NCI-H526 (cell line): ENCODE measurements at places on chromosomes 7 and 10.

DNA sequence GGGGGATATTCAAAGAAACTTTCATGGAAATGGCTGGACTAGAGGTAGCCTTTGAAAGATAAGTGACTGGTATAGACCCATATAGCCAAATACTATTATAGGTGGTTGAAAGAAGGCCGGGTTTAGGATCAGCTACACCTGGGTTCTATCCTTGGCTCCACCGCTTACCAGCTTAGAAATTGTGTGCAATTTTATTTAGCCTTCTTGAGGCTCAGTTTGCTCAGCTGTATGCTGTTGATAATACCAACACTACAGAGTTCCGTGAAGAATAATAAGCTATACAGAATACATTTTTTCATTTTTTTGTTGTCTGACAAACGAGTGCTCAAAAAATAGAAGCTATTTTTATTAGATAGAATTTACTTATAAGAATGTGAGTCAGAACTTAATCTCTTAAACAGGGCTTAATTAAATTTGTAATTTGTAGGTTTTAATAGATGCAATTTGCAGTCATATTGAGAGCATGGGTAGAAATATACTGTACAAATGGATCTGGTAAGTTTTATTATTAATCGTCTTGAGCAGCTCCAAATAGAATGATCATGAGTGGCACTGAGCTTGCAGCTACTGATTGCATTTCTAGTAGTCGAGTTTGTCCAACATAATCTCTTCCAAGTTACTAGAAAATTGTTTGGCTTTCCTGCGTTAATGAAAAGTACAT is 164.3 kb upstream of the PHYHIPL start:
- no peak for DNase-seq

DNA sequence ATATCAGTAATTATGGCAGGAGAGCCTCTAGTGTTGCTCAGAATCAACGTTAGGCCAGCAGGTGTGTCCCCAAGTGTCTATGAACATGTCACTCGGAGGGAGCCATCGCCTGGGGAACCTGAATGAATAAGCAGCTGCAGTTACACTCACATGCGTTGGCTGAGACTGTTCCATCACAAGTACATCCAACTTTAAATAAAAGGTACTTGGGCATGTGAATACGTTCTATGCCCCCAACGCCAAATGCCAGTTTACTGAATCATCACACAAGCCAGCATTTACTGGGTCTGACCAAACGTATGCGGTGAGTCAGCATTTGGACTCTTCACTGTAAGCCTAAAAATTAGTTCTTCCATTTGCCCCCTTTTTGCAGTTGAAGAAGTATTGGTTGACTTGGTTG is 207.6 kb upstream of the PLXNA4 start:
- DNase-seq, result no peak

DNA sequence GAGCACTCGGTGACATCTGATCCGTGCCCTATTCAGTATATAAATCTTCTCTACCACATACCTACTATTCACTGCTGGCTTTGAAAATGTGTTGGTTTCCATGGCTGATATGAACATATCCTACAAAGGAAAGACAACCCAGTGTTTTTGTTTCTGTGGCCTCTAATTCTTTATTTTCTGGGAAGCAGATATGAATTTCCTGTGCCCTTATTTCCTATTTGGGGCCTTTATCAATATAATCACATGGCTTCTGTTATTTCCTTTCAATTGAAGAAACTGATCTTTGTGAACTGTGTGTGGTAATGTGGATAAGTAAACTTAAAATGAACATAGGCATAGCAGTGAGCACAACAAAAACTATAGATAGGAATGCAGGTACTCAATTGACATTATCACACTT is 10.6 kb downstream of the CCNJ start:
- no peak for DNase-seq

DNA sequence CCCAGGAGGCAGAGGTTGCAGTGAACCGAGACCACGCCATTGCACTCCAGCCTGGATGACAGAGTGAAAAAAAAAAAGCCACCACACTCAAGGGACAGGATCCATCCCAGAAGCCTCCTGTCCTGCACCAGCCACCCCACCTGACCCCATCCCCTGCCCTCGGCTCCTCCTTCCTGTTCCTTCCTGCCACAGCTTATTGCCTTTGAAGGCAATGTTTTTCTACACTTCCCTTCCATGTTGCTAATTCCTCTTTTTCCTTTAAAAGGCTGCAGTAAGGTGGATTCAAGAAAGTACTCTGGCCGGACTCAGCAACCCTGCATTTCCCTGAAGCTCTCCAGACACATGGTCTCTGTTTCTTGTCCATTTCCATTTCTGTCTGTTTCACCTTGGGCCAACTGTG is 80.9 kb downstream of the FAM171A1 start:
- DNase-seq, result no peak

DNA sequence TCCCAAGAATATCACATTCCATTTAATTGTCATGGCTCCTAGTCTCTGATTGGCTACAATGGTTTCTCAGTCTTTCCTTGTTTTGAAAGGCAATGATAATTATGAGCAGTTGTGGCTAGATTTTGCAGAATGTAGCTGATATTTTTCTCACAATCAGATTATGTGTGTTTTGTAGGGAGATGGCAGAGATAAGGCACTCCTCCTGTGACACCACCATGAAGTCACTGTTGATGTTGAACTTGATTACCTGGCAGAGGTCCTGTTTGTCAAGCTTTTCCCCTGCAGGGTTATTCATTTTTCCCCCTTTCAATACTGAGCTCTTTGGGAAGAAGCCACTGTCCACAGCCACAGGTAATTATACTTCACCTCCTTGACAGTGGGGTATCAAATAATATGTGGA is 602.9 kb upstream of the PFKP start:
- DNase-seq, result no peak

DNA sequence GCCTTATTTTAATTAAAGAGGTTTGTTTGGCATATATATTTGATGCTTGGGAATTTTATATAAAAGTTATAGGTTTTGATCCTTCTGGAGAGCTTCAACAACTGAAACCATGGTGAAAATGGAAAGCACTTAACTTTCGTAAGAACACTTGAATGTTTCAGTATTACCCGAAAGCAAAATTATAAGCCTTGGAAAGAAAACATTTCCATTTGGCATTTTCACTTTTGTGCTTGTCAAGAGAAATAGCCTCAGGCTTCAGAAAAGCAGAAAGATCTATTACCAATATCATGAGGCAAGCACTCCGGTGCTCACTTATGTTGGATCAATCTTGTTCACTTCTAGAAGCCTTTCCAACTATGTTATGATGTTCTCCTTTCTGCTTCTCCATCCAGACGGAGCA is 256.0 kb downstream of the TRIL start:
- no peak for DNase-seq

GRCh38 chr7:80087771-80088170 is 46.9 kb upstream of the GNAI1 start:
- no peak for DNase-seq

- no peak for DNase-seq
These were observed 25.3 kb upstream of the PPIF start for GRCh38 chr10:79321951-79322350.

GRCh38 chr10:11740907-11741306 is 1.3 kb upstream of the ECHDC3 start:
- DNase-seq, result no peak

- DNase-seq, result peak; percentile 88
These were observed 134.6 kb upstream of the FGFR2 start for GRCh38 chr10:121732656-121733445.

DNA sequence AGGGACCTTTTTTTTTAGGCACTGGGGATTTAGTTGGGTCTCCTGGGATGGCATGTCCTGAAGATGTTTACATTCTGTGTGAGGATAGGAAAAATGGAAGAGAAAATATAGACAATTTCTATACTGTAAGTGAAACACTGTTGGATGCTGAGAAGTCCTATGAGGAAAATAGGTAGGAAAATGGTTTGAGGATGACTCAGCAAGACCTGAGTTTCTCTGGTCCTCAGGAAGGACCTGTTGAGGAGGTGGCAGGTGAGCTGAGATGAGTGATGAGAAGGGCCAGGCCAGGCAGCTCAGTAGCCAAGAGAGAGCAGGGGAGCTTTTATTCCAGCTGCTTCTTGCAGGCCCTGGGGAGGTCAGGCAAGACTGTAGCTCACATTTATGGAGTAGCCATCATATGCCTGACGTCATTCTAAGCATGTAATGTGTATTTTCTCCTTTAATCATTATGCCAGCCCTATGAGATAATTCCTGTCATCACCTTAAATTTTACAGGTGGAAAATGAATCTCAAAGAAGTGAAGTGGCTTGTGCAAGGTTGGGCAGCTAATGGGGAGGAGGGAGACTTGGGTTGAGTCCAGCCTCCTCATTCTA is 19.1 kb upstream of the LRRC18 start:
- no peak for DNase-seq

GRCh38 chr10:75962395-75963061 is 531.1 kb downstream of the LRMDA start:
- DNase-seq, result no peak

GRCh38 chr10:21172930-21173801 is 276.1 kb upstream of the NEBL start:
- DNase-seq, result peak; percentile 32

- peak; percentile 69 for DNase-seq
These were observed 6.6 kb downstream of the NIPSNAP2 start for GRCh38 chr7:55970978-55971377.

DNA sequence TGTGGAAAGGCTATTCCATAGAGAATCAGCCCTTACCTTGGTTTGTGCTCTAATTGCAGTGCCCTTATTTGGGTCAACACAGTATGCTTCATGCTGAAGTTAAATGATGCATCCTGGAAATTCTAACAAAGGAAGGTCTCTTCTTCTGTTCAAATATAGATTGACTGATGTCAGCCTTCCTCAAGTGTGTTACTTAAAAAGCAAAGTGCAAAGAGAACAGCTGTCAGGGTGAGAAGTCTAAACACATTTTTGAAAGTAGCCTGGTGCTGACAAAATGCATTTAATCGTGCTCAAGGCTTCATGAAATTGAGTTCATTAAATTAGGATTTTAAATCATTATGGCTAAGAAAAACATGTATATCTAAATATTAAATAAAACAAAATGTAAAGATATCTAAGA is 19.5 kb downstream of the AGR2 start:
- DNase-seq, result no peak

DNA sequence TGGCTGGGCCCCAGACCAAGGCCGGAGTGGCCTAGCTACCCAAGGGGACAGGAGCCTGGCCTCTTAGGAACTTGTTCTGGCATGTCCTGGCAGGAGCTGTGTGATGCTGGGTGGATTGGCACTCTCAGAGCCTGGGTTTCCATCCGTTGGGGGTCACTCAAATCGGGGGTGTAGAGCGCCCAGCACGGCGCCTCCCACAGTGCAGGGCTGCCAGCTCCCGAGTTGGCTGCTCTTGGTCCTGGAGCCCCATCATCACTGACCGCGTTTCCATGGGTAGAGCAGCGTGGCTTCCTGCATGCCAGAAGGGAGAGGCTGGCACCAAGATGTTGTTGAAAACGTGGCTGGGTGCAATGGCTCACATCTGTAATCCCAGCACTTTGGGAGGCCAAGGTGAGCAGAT is 70.3 kb downstream of the UNCX start:
- no peak for DNase-seq

GRCh38 chr10:32371101-32371500 is 24.1 kb upstream of the EPC1 start:
- no peak for DNase-seq

DNA sequence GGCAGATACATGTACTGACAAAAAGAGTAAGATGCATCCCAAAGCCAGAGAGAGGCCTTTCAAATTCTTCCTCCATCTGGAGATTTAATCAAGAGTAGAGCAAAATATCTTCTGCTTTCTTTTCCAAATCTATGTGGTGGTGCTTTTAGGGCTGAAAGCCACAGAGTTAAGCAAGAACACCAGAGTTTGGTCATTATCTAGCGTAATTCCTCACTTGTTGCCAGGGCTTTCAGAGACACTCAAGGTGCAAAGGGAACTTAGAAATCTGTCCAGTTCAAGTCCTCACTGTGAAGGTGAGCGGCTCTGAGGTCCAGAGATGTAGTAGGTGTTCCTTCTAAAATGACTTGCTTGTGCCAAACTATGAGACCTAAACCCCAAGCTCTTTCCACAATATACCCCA is 10.9 kb upstream of the NFE2L3 start:
- no peak for DNase-seq

DNA sequence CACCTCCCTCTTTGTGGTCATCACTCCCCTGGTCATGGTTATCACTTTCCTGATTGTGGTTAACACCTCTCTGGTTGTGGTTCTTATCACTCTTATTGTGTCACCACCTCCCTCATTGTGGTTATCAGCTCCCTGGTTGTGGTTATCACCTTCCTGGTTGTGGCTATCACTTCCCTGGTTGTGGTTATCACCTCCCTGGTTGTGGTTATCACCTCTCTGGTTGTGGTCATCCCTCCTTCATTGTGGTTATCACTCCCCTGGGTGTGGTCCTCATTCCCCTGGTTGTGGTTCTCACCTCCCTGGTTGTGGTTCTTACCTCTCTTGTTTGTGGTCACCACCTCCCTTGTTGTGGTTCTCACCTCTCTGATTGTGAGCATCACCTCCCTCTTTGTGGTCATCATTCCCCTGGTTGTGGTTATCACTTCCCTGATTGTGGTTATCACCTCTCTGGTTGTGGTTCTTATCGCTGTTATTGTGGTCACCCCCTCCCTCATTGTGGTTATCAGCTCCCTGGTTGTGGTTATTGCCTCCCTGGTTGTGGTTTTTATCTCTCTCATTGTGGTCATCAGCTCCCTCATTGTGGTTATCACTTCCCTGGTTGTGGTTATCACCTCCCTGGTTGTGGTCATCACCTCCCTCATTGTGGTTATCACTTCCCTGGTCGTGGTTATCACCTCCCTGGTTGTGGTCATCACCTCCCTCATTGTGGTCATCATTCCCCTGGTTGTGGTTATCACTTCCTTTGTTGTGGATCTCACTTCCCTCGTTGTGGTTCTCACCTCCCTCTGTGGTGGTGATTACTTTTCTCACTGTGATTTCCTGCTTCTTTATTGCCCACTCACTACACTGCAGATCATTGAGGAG is 106.7 kb downstream of the GPR26 start:
- DNase-seq, result no peak
